Stomach (tissue), 19 donors: ENCODE measurements at places on chromosomes 2 and 18. TPM values are rescaled to one million over a fixed set of nuclear protein-coding genes. Genes with fewer than 3 reads are reported as not detected.

DNA sequence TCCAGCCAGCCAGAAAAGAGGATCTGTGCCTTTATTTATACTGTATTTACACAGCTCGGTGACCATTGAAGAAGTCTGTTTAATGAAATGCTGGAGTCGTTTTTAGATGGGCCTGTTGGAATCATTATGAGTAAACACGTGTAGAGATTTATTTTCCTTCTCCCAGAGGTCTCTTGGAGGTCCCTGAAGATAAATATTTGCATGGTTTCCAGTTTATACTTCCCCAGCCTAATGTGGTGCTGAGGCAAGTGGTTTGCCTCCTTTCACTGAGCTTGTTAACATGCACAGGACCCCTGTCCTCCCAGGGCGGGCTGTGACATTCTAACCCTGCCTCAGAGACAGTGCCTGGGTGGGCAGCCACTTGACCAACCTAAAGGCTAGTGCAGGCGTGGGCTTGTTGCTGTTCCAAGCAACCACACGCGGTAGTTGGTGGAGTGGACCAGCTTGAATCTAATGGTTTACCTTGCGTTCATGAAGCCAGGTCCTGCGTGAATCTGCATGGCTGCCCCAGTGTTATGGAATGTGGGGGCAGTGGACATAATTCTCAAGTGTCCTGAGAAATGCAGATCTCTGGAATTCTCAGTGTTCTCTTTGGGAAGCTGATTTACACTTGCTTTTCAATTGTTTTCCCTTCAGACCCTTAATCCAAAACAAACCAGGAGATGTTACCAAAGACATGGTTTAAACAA is 130.2 kb upstream of the DLX2 start:
- DNase-seq: peak; percentile 35

GRCh38 chr18:79862562-79862961 is 64.8 kb downstream of the KCNG2 start:
- DNase-seq: no peak

- DNase-seq: no peak
Observed at GRCh38 chr2:68009526-68009925, 53.3 kb downstream of the C1D start.

DNA sequence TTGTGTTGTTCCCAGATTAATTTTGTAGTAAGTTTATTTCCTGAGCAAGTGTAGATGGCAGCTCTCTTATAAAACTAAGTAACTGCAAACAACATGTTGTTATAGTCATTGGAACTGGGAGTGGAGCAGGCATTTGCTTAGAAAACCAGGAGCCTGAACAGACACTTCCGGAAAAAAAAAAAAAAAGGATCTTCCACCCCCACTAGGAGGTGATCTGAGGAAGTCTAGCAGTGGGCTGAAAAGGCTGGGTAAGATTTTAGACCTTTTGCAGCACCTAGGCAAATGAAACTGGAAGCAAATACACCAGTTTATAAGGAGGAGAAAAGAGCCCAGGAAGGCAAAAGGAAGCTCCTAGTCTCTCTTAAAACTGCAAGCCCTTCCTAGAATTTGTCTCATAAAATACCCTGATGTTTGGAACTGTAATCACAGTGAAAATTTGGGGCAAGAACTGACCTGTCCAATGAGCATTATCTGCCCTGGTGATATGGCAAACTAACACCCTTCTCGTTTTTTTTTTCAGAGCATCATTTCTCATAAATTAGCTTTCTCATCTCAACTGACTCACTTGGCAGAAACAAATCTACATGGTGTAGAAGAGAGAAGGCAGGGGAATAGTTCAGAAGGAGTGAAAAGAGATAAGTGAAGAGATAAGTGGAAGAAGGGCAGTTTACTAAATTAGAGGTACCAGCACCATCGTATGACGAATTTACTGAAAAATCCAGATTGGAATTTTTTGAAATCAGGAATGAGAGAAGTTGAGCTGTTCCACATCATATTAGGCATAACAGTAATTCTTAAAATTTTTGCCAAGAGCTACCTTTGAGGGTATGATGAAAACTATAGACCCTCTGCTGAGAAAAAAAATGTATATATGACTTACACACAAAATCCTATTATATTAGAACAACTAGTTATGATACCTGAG is 4.2 kb upstream of the CCNYL1 start:
- no peak for DNase-seq

DNA sequence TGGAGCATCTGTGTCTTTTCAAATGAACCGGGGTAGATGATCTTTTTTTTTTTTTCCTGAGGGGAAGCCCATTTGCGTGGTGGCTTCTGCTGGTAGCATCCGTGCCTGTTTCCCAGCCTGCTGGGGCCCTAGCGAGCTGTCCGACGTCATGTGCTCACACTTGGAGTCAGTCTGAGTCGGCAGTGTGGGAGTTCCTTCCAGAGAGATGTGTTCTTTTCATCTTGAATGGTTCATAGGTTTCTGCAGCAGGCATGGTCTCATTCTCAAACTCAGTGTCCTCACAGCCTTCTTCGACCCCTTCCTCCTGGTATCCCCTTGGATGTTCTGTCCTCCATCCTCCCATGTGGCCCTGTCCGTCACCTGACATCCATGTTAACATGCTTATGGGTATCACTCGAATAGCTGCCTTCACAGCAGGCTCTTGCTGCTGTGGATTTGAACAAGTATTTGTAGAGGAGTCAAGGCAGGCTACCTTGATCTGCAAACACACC is 51.0 kb downstream of the LDLRAD4 start:
- DNase-seq: no peak

GRCh38 chr18:39105104-39105503 is 1539.5 kb upstream of the CELF4 start:
- peak; percentile 5 for DNase-seq

- DNase-seq: no peak
Observed at GRCh38 chr2:152050915-152051314, 47.9 kb downstream of the CACNB4 start.

DNA sequence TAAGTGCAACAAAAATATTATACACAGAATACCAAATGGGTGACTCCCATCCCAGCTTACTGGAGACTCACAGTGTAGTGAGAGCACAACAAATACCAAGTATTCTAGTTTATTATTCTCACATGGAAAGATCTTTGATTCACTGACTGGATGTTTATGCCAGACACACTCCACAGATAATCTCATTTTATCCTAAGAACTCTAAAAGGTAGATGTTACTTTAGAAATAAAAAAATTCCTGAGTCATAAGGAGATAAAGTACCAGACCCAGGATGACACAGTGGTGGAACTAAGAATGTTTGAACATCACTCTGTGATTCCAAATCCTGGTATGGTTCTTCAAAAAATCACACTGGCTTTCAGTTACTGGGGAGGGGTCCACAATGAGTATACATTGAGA is 136.2 kb downstream of the CDH2 start:
- no peak for DNase-seq

DNA sequence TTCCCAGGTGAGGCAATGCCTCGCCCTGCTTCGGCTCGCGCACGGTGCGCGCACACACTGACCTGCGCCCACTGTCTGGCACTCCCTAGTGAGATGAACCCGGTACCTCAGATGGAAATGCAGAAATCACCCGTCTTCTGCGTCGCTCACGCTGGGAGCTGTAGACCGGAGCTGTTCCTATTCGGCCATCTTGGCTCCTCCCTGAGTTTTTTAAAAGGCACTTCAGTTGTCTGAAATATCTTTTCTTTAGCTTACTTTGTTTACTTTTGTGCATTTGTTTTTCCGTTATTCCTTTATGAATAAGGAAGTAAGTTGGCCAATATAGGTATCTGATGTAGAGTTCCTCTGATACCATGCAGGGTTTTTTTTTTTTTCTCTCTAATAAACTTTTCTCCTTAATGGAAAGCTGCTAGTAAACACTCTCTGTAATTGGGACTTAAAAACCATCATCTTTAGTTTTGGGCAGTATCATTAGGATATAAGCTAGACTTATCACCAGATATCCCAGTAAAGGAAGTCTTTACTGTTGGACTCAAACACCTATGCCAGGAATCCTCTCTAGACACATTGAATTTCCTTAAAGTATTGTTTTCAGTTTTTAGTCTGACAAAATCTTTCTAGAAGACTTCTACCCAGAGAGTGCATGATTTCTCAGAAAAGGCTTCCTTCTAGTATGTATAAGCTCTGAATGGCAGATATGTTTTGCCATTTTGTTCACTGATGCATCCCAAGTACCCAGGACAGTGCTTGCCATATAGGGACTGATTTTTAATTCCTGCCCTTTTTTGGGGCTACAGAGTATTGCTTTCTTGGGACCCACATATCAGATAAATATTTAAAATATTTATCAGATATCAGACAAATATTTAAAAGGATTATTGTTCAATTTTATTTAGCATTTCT is 35.8 kb upstream of the DYSF start:
- no peak for DNase-seq

DNA sequence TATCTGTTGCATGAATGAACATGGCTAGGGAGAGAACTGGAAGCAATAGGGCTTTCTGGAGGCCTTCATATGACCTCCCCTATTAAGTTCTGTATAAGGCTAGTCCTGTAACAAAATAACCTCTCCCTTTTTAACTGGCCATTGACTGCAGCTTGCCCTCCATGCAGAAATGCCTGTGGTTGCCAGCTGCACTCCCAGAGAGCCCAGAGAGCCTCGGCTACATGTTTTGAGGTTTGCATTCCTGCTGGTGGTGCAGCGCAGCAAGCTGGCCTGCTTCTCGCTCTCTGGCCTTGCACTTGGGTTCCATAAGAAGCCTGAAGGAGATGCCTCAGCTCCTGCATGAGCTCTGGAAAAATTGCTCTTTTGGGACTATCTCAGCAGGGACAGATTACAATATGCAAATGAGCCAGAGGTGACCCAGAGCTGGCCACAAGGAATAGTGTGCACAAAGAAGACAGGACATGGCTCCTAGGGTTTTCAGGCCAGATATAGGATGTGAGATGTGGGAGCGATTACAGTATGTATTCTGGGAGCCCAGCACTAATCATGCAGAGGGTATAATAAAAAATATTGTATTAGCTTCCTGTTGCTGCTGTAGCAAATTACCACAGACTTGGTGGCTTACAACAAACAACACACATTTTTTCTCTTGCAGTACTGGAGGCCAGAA is 186.7 kb downstream of the INSIG2 start:
- DNase-seq: no peak

Gene TGFA
- total RNA-seq: 16.0 TPM

Gene DSEL
- total RNA-seq: 5.8 TPM
